Dermis blood vessel endothelial cell (primary cell): ENCODE measurements at places on chromosomes 12 and 14. TPM values are rescaled to one million over a fixed set of nuclear protein-coding genes. Genes with fewer than 3 reads are reported as not detected.

Gene RFX4
- total RNA-seq = not detected in 2 replicates

Gene SOX5
- total RNA-seq = 0.33 and 0.51 TPM in 2 replicates

Gene EML5
- total RNA-seq = under 0.01 and 0.19 TPM in 2 replicates

Gene BICDL1
- 0.05 TPM in 1 of 2 replicates, not detected in the other for total RNA-seq

Gene GUCY2C
- total RNA-seq = not detected in 2 replicates

Gene DPY19L2
- 0.51 and 2.4 TPM in 2 replicates for total RNA-seq

Gene FAR2
- total RNA-seq = 43.7 and 61.9 TPM in 2 replicates

Gene CELA1
- total RNA-seq = not detected in 2 replicates

DNA sequence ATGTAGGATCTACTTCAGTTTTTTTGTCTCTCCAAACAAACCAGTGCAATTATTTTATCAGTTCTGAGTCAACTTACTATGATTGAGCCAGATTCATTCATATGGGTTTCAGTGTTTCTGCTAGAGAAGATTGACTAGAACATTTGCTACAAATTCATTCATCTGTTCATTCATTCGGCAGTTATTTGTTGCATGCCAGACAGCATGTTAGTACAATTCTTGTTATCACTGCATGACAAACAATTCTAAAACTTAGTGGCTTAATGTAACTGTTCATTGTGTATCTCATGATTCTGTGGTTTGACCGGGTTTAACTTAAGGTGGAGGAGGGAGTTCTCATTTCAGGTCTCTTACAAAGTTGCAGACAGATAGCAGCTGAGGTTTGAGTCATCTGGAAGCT, 52.3 kb downstream of the POLR3B start:
- no peak for DNase-seq

- no peak for DNase-seq
Observed at GRCh38 chr12:131085816-131086591, 132.3 kb downstream of the ADGRD1 start.

DNA sequence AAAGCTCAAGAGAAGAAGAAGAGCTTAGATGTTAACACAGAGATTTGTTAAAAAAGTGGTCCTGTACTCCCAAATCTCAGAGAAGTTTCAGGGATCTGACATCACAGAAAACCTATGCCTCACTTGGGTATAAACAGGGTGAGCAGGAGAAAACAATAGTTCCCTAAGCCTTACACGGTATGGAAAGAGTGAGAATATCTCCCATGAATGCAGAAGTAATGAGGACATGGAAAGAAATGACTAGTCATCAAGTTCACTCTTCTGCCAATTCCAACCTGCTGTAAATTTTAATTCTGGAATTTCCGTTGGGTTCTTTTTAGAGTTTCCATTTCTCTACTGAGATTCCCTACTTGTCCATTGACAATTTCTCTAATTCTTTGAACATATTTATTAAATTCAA, 6.2 kb upstream of the PTGER2 start:
- no peak for DNase-seq

GRCh38 chr12:118035190-118036041, 18.9 kb downstream of the RFC5 start:
- DNase-seq = peak; percentile 53

DNA sequence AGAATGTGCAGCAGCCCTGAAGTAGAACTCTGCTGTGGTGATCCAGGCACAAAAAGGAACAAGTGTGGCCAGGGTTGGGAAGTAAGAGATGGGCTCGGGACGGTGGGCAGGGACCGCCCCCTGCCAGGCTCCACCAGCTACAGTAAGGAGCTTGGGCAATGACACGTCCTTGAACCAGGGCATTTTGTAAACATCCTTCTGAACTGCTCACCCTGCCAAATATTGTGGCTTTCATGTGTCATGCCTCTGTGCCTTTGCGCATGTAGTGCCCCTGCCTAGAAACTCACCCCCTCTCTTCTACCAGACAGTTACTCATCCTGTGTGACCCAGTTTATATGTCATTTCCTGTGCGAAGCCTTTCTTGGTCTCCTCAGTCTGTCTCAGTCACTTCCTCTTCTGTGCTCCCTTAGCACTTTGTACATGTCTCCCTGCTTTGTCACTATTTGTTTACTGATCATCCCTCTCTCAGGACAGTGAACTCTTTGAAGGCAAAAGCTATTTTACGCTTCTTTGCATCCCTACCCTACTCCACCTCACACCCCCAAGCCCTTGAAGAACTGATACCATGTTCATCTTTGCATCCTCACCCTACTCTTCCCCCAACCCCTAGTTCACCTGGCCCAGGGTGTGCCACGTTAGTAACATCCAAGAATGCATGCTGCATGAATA, 108.9 kb upstream of the PLEKHG7 start:
- DNase-seq = peak; percentile 55

- DNase-seq = no peak
Observed at GRCh38 chr12:14239350-14239934, 126.0 kb upstream of the ATF7IP start.

- DNase-seq = no peak
Observed at GRCh38 chr14:50829489-50830043, 1.4 kb downstream of the NIN start.

GRCh38 chr14:90815822-90816662, at the start of gene TTC7B:
Gene TTC7B (minus strand): TSS chr14:90816430. CDS start chr14:90816295, 135 bp downstream.
- peak; percentile 58 for DNase-seq

GRCh38 chr12:28569698-28570411, 379.6 kb downstream of the CCDC91 start:
- peak; percentile 16 for DNase-seq

GRCh38 chr12:115172521-115172920, 488.5 kb upstream of the TBX3 start:
- DNase-seq = no peak

DNA sequence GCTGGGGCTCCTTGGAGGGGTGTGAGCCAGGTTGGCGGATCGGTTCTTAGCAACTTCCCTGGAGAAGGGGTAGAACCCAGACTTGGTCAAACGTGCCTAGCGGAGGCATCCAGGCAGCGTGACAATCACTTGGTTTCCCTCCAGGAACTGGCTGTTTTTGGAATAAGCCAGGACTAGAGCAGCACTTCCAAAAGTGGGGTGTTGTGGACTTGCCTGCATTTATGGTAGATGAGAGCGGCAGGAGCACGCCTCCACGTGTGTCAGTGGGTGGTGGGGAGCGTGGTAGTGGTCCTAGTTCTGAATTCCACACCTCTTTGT, 2.8 kb downstream of the PRMT8 start:
- no peak for DNase-seq

DNA sequence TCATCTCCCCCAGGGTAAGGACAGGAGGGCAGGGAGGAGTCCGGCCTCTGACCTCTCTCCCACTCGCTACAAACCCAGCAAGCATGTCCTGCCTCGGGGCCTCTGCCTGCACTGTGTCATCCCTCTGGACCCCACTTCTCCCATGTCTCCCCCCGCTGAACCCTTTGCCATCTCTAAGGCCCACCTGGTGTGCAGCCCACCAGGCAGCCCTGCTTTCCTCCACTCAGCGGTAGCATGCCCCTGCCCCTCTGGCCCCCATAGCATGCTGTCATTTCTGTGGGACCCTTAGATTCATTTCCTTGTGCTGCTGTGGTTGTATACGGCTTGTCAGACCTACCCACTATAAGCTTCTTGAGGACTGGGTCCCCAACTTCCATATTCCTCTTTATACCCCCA, 17.7 kb downstream of the PAPLN start:
- DNase-seq = no peak

DNA sequence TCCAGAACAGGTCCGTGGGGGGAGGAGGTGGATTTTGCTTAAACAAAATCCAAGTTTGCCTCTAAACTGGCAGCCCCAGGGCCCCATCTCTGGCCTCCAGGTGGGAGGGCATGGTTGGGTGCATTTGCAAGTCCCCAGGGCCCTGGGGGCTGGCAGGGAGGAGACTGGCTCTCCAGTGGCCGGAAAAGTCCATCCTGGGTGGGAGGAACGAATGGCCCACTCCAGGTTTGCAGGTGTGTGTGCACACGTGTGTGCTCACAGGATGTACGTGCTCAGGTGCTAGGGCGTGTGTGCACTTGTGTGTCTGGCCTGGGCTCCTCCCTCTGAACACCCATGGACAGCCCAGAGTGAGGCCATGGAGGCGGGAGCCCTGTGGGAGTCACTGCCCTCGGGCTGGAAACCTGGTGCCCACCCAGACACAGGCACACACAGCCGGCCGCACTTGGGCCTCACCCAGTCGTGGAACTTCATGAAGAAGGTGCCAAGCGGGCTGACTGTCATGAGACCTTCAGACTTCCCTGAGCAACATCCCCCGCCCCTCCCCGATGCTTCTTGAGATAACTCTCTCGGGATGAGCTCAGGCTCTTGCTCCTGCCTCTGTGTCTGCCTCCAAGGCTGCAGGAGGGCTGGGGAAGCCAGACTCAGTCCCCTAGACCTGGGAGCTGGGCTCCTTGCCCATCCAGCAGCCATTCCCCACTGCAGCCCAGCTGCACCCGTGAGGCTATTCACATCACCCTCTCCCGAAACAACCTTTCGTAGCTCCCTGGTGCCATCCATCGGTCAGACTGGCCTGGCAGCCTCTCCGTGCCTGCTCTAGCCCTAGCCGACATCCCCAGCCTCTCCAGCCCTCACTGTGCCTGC, 9.4 kb downstream of the AHNAK2 start:
- peak; percentile 72 for DNase-seq

DNA sequence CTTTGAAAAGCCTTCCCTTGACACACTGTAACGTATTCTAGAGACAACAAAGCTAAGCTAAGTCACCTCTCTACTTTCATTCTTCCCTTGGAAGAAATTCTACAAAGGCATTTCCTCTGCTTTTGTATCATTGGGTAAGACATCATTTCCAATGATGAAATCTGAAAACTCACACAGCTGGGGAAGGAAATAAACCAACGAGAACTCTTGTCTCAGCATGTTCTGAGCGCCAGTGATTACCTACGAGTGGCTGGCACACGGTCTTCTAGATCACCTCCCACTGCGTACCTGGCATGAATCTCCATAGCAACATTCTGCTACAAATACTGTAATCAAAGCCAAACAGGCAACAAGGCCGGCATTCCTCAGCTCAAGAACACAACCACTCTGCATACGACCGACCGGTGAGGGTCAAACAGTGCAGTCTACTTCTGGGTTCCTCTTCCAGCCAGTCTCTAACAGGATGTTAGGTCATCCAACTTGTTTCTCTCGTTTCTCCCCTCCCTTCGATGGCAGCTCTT, 7.6 kb downstream of the VPS37B start:
- DNase-seq = peak; percentile 96

DNA sequence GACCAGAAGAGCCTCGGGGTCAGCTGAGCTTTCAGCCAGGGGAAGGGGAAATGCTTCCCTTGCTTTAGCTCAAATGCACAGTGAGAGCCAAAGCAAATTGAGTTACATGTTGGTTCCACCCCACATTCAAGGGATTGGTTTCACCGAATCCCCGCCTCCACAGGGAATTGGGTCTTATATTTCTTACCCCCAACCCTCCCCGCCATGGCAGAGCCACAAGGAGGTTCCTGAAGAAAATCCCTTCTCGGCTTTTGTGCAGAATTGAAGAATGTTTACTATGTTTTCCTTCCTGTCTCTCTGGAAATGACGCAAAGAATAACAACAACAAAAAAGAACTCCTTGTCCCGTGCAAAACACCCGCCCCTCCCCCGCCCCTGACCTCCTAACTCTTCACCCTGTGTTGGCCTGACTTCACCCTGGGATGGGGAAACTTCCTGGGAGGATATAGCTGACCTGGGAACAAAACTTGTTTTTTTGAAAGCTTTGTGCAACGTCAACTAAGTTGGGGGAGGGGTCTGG, 21.9 kb upstream of the CIPC start:
- DNase-seq = peak; percentile 80

GRCh38 chr12:10031321-10031720, 839 bp downstream of the CLEC9A start:
- DNase-seq = peak; percentile 84

GRCh38 chr14:89702073-89702875, 252.3 kb downstream of the EFCAB11 start:
- no peak for DNase-seq

DNA sequence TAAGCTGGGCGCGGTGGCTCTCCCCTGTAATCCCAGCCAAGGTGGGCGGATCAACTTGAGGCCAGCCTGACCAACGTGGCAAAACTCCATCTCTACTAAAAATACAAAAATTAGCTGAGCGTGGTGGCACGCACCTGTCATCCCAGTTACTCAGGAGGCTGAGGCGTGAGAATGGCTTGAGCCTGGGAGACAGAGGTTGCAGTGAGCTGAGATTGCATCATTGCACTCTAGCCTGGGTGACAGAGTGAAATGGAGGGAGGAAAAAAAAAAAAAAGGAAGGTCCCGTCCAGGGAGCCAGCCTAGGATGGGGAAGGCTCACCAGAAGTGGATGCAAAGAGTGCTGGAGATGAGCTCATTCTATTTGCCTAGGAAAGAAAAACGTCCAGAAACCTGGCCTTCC, 1.9 kb upstream of the CD27 start:
- no peak for DNase-seq

DNA sequence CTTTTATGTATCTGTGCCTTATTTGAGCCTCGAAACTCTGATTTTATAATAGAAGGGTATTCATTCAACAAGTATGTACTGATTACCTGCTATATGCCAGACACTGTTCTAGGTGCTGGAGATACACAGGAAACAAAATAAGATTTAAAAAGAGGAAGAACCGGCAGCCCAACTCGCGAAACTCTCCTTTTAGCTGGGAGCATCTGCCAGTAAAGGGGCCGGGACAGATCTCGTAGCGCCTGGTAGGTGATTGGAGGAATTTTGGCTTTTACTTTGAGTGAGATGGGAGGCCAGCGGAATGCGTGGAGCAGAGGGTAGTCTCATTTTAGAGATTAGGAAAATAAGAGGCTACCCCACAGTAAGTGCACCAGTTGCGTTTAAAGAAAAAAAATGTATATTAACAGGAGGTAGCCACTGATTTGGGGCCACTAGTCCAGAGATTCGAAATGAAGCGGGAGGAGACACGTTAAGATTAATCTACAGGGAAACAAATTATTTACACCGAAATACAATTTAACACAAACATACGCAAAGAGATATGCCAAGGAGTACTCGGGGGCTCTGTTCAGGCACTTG, 520 bp upstream of the MON2 start:
- peak; percentile 45 for DNase-seq

- DNase-seq = no peak
Observed at GRCh38 chr12:4089956-4090355, 183.6 kb upstream of the CCND2 start.

GRCh38 chr12:25592725-25593495, 39.8 kb upstream of the LMNTD1 start:
- no peak for DNase-seq
